ENCODE measurements at places on chromosomes 1 and 21. TPM values are rescaled to one million over a fixed set of nuclear protein-coding genes. Genes with fewer than 3 reads are reported as not detected.
A peak's percentile ranks its signal among the peaks of the same experiment; 100 is the strongest.

DNA sequence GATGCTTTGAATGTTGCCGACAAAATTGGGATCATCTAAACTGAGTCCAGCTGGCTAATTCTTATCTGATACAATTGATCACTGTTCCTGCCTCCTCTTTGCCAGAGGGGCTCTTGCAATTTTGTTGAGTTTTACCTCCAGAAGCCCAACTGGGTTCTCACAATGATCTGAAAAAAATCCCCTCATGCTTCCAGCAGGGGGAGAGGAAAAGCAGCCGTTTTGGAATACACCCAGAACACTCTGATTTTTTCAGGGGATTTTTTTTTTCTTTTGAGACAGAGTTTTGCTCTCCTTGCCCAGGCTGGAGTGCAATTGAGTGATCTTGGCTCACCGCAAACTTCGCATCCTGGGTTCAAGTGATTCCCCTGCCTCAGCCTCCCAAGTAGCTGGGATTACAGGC, 13.9 kb upstream of the RERE start:
- DNase-seq: no peak

- no peak for DNase-seq
These were observed 112.5 kb downstream of the SPATA46 start for GRCh38 chr1:162264108-162264507.

DNA sequence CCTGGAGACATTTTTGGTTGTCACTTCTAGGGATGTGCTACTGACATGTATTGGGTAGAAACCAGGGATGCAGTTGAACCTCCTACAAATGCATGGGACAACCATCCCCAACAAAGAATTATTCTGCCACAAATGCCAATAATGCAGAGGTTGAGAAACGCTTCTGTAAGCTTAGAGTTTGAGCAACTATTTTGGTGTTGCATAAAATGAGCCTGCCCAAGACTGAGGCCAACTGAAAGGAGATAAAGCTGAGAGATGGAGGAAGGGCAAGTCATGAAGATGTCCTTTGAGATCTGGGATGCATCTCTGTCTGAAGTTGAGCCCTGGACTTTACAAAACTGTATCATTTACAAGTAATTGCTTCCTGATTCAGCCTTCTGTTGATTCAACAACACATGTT, 106.9 kb downstream of the KCNJ15 start:
- DNase-seq: no peak

Gene ACTA1
- not detected for polyA plus RNA-seq

Gene LIN28A
- polyA plus RNA-seq: not detected

DNA sequence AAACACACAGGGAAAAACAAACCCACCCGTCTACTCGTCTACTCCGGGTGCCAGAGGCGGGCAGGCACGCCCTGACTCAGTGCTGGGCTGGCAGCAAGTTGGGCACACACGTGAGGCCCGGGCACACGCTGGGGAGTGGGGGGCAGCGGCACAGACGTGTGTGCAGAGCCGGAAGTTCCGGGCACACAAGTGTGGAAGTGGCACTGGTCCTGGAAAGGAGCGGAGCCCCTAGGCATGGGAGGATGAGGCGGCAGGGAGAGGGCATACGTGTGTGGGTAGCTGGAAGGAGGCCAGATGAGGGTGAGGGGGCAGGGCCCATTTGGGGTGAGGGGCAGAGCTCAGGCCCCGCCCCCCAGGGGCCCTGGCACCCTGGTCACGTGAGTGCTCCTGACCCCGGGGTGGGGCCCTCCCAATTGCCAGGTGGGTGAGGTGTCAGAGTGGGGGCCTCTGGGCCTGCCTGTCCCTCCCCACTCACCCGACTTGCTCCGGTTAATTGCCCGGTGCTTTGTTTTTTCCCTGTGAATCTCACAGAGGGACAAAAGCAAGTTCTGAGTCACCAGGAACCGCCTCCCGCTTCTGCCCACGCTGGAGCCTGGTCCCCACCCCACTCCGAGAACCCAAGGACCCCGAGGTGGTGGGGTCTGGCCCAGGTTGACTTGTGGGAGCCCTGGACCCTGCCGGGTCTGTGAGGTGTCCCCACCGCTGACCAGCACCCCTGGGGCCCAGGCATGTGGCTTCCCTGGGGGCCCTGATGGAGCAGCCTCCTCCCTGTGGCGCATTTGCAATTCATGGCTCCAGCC, 104.8 kb upstream of the CASZ1 start:
- no peak for DNase-seq

DNA sequence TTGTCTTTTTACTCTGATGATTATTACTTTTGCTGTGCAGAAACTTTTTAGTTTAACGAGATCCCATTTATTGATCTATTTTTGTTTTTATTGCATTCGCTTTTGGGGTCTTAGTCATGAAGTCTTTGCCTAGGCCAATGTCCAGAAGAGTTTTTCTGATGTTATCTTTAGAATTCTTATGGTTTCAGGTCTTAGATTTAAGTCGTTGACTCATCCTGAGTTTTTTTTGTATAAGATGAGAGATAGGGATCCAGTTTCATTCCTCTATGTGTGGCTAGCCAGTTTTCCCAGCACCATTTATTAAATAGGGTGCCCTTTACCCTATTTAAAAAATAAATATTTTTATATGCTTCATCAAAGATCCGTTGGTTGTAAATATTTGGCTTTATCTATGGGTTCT, 13.2 kb downstream of the MAN1C1 start:
- peak; percentile 65 for DNase-seq

DNA sequence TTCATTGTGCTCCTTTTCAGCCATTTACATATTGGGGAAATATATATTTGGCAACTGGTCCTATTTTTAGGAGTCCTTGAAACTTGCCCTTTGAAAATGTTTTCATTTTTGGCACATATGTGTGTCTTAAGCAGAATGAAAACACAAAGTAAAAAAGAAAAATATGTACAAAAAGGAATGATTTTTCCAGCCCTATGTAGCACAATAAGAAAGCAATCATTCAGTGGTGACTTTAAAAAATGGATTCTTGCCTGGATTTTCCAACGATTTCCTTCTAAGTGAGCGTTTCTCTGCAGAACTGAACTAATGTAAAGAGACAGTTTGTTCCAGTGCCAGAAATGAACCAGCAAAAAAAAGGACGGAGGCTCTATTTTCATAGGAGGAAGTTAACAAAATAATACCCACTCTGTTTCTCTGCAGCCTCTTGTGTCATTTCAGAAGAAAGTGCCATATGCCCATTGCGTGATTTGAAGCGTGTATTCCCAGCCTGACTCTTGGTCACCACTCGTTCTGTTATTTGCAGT, 340.1 kb downstream of the SETD4 start:
- no peak for DNase-seq

Measured in IMR-90 (cell line).